Mammary epithelial cell (primary cell): ENCODE measurements at places on chromosomes 13 and 19. TPM values are rescaled to one million over a fixed set of nuclear protein-coding genes. Genes with fewer than 3 reads are reported as not detected.

Gene KLK5
- total RNA-seq: 1,207 TPM

DNA sequence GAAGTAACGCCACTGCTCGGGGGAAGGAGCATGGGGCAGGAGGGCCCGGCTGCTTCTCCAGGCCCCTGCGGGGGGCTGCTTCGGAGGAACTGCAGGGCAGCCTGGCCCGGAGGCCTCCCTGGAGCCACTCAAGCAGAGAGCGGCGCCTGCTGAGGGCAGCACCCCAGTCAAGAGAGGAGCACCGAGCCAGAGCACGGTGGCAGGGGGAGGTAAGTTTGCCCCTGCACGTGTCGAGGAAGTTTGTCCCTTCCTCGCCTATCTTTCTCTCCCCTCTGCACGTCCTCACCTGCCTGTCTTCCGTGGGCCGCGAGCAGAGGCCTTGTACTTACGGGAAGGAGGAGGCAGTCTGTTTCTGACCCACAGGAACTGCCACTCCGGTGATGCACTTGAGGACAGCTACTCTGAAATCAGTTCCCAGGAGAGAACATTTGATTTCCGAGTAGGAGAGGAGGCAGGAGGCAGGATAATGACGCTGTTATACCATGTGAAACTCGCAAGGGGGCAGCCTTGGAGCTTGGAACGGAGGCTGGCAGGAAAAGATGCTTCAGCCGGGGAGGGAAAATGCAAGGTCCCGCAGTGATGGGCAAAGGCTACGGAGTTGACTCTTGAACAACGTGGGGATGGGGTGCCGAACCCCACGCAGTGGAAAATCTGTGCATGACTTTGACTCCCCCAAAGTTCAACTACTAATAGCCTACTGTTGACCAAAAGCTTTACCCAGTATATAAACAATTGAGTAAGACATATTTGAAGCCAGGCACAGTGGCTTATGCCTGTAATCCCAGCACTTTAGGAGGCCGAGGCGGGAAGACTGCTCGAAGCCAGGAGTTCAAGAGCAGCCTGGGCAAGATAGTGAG lies 5.0 kb downstream of the FFAR1 start:
- peak; percentile 44 for DNase-seq

DNA sequence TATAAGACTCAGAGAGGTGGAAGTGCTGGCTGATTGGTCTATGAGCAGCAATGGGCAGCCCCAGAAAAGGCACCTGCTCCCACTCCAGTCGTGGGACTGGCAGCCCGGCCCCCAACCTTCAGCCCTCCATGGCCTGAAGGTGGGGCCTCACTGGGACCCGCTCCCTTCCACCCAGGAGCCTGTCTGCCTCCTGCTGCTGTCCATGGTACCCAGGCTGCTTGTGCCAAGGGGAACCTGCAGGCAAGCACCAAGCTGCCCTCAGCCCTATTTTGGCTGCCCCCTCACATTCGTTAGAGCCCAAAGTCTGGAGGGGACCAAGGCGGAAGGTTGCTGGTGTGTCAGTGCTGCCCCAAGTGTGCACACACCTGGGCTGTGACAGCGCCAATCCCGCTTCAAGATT lies 2304.9 kb downstream of the PCDH9 start:
- DNase-seq: no peak

DNA sequence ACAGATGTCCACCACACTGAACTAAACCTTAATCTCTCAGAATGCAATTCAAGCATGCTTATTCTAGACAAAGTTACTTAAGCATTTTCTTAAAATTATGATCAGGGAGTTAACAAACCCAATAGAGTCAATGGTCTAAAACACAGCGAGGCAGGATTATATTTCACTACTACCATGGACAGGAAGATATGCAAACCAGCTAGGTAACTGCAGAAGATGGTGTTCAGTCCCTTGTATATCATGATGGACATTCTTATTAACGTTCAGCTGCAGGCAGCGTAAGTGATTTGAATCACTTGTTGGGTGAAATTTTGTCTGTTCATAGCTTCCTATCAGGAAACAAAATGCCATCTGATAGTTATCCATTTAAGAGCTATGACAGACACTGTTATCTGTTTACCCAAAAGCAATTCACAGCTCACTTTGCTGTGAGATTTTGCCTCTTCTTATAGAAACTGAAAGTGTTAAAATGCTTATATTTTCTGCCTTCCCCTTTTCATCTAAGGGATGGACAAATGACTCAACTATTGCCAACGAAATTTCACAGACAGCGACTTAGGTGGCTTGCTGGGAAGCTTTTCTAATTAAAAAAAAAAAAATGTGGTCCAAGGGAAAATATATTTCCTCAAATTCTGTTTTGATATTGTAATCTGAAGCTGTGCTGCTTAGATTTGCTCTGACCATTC lies 591.9 kb downstream of the DACH1 start:
- no peak for DNase-seq

DNA sequence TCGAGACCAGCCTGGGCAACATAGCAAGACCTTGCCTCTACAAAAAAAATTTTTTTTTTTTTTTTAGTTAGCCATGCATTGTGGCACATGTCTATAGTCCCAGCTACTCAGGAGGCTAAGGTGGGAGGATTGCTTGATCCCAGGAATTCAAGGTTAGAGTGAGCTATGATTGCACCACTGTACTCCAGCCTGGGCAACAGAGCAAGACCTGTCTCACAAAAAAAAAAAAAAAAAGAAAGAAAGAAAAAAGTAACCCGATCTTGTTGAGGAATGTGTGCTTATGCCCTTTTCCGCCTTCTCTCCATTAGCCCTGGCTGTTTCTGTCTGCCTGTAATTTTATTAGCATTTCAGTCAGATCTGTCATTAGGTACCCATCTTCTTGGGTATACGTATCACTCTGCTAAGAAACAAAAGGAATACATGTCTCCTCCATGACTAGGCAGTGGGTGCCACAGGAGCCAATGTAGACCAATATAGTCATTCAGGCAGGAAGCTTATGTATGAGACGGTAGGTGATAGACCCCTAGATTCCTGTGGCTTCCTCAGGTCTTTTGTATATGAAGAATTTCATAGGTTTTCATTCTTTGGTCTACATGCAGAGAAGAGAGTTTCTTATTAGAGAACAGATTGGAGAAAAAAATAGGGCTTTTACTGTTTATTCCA lies 59.6 kb upstream of the NPAS1 start:
- DNase-seq: no peak
